ENCODE measurements at places on chromosomes 4 and X. TPM values are rescaled to one million over a fixed set of nuclear protein-coding genes. Genes with fewer than 3 reads are reported as not detected.

DNA sequence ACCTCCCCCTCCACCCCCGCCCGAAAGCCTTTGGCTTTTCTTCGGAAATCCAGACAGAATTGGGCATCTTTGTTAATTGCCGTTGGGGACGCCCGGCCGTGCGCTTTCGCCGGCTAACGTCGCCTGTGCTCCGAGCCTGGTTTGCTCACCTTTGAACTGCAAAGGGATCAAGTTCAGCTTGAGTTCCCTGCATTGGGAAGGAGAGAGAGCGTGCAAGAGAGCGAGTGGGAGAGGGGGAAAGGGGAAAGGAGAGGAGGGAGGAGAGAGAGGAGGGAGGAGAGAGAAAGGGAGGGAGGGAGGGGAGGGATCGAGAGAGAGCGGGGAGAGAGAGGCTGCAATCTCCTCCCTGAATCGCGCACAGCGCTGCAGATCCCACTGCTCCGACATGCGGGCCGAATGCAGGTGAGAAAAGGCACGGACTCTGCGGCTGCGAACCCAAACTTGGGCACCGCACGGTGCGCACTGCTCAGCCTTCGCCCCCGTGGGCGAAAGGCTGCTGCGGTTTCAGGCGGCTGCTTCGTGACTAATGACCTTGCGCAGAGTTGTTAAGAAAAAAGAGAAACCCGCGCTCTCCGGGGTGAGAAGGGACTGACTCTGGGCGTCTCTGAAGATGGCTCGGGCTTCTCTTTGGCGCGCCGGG, at the start of gene PCDH7:
Gene PCDH7, plus strand, starts transcription at position 349 of the 640 bp plus-strand sequence. CDS start 1,054 bp downstream, outside the sequence.
- H3K4me1 ChIP-seq: no peaks in the 10 kb centered on the region
- H3K27me3 ChIP-seq: no peaks in the 10 kb centered on the region
- H3K27ac ChIP-seq: peak within 1 kb of the TSS; percentile 62
- H3K4me3 ChIP-seq: peak within 1 kb of the TSS; percentile 36

GRCh38 chr4:184262901-184263300, 45.2 kb upstream of the ENPP6 start:
- no peak for DNase-seq
- no peaks in the 10 kb centered on the region for H3K27me3 ChIP-seq
- H3K4me3 ChIP-seq: no peak overlapping the region

DNA sequence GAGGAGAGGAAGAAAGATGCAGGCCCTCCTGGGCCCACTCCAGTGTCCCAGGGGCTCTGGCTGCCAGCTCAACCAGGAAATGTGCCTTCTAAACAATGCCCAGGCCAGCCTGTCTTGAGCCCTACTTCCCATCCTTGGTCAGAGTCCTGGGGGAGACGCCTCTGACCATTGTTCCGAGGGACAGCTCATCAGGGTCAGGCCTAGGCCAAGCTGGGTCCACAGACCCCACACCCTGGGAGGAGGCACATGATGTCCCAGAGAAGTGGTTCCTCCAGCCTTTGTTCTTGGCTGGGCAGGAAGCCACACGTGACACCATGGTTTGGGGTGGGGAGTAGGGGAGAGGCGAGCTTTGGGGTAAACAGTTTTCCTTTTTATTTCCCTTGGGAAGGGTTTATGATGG, 102.5 kb downstream of the EFNB1 start:
- H3K27ac ChIP-seq: no peak overlapping the region
- DNase-seq: no peak
- no peaks in the 10 kb centered on the region for H3K4me1 ChIP-seq
- no peaks in the 10 kb centered on the region for H3K36me3 ChIP-seq
- H3K27me3 ChIP-seq: no peaks in the 10 kb centered on the region
- H3K4me3 ChIP-seq: no peak overlapping the region

GRCh38 chr4:68597482-68597881, 21.4 kb upstream of the UGT2B17 start:
- H3K4me1 ChIP-seq: no peaks in the 10 kb centered on the region
- DNase-seq: no peak
- peak overlapping the region; percentile 61 for H3K27ac ChIP-seq
- no peak overlapping the region for H3K4me3 ChIP-seq
- H3K27me3 ChIP-seq: no peaks in the 10 kb centered on the region

The PPP2R2C gene
- total RNA-seq: not detected

The BTC gene
- 0.69 TPM for total RNA-seq

GRCh38 chr4:25450491-25450901, 73.4 kb downstream of the ANAPC4 start:
- no peaks in the 10 kb centered on the region for H3K27me3 ChIP-seq
- no peak overlapping the region for H3K4me3 ChIP-seq
- no peaks in the 10 kb centered on the region for H3K36me3 ChIP-seq
- no peak overlapping the region for H3K27ac ChIP-seq

- DNase-seq: no peak
- H3K27ac ChIP-seq: no peak overlapping the region
- H3K36me3 ChIP-seq: no peaks in the 10 kb centered on the region
- H3K4me1 ChIP-seq: no peaks in the 10 kb centered on the region
Observed at GRCh38 chr4:143586080-143586479, 72.6 kb downstream of the SMARCA5 start.

DNA sequence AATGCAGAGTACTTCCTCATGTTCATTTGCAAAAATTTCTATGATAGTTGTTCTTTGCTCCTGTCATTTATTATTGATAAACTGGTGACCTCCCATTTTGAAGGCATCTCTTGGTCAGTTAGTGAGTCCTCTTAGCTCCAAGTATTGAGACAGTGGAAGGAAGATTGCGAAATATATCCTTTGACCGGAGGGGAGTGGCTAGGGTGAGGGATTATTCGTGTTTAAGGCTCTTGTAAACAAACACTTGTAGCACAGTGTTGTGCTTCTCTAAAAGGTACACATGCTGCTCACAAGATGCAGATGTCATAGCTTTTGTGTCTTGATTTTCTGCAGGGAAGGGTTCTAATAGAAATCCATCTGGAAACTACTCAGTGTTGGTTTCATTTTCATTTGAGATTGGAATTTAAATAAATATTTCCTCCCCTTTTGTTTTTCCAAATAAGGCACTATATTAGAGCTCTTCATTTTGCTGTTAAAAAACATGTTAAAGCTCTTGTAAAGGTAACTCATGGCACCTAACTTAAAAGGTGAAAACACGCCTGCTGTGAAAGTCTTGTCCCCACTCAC, 21.8 kb downstream of the TXLNG start:
- no peak overlapping the region for H3K4me3 ChIP-seq
- DNase-seq: no peak
- H3K4me1 ChIP-seq: peaks cover 15% of the 10 kb centered on the region
- H3K36me3 ChIP-seq: no peaks in the 10 kb centered on the region
- peak overlapping the region; percentile 33 for H3K27ac ChIP-seq
- no peaks in the 10 kb centered on the region for H3K27me3 ChIP-seq

DNA sequence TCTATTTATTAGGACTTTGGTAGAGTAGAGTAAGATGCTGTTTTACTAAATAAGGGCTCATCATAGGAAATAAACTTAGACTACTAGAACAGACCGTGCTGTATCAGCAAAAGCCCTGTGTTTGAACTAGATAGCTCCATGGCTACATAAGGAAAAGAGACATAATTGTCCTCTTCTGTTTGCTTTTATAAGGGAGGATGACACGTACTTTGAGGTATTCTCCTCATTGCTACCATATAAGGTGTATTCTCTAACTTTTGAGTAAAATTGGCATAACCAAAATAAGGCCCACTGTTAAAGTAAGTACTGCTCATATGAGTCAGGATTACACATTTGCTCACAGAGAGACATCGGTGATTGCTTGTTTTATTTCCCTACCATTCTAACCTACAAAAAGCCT, 64.3 kb downstream of the PDLIM5 start:
- H3K27ac ChIP-seq: no peak overlapping the region
- H3K27me3 ChIP-seq: no peaks in the 10 kb centered on the region
- DNase-seq: no peak

DNA sequence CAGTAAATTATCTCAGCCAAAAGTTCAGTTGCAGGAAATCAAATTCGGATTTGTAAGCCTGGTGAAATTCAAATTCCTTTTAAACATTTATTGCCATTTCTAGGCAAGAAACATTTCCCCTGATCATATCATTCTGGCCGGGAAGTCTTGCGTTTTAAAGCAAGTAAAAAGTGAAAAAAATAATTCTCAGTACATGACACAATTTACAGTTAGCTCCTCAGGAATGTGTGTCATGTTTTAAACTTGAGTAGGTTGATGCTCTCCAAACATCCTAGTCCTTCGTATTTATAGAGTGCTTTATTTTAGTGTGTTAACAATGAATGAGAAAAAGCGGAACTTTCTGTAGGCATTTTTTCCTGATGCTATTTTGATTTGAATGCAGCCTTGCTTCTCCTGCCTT, 158.3 kb upstream of the SCML1 start:
- H3K4me1 ChIP-seq: no peaks in the 10 kb centered on the region
- no peaks in the 10 kb centered on the region for H3K27me3 ChIP-seq
- no peaks in the 10 kb centered on the region for H3K36me3 ChIP-seq
- no peak for DNase-seq
- H3K27ac ChIP-seq: no peak overlapping the region

DNA sequence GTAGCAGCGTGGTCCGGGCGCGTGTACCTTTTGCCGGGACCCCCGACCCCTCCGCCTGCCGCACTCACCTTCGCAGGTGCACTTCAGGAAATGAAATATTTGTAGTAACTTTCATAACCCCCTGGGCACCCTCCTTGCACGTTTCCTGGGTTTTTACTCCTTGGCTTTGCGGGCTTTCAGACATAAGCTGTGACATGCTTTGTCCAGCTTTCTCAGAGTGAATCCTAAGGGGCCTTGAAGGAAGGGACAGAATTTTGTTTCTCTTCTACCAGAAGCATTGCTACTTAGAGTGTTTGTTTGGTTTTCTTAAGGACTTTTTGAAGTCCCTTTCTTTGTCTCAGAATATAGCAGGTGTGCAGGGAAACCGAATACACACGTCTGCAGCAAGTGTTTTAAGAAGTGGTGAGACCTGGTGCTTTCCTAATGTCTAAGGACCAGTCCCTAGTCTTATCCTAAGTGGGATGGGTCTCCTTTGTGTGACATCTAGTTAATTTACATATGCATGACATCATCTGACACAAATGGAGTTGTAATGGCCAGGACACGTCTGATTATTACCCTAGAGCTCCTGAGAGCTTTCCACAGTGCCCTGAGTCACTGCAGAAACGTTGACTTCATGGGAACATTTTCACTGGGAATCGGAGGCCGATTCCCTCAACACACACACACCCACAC, 1.3 kb downstream of the FAM149A start:
- no peak overlapping the region for H3K27ac ChIP-seq
- peak overlapping the region; percentile 58 for H3K4me3 ChIP-seq
- H3K27me3 ChIP-seq: no peaks in the 10 kb centered on the region
- H3K4me1 ChIP-seq: no peaks in the 10 kb centered on the region

- H3K36me3 ChIP-seq: no peaks in the 10 kb centered on the region
- no peak overlapping the region for H3K27ac ChIP-seq
- no peak for DNase-seq
Observed at GRCh38 chrX:82961129-82961528, 547.0 kb upstream of the POU3F4 start.

The ZNF141 gene
- 8.9 TPM for total RNA-seq

GRCh38 chr4:138659812-138660316, 355.7 kb upstream of the NOCT start:
- no peak for DNase-seq
- H3K27ac ChIP-seq: no peak overlapping the region
- H3K36me3 ChIP-seq: no peaks in the 10 kb centered on the region
- no peaks in the 10 kb centered on the region for H3K27me3 ChIP-seq

- DNase-seq: no peak
- no peaks in the 10 kb centered on the region for H3K27me3 ChIP-seq
- H3K36me3 ChIP-seq: no peaks in the 10 kb centered on the region
- H3K4me1 ChIP-seq: no peaks in the 10 kb centered on the region
Observed at GRCh38 chr4:183244019-183244418, 76.1 kb downstream of the CLDN22 start.

- H3K27me3 ChIP-seq: no peaks in the 10 kb centered on the region
- H3K36me3 ChIP-seq: no peaks in the 10 kb centered on the region
- no peak overlapping the region for H3K4me3 ChIP-seq
- H3K27ac ChIP-seq: no peak overlapping the region
- no peak for DNase-seq
- no peaks in the 10 kb centered on the region for H3K4me1 ChIP-seq
Observed at GRCh38 chr4:186669159-186669731, 54.4 kb downstream of the FAT1 start.

The TLR8 gene
- 1.0 TPM for total RNA-seq

DNA sequence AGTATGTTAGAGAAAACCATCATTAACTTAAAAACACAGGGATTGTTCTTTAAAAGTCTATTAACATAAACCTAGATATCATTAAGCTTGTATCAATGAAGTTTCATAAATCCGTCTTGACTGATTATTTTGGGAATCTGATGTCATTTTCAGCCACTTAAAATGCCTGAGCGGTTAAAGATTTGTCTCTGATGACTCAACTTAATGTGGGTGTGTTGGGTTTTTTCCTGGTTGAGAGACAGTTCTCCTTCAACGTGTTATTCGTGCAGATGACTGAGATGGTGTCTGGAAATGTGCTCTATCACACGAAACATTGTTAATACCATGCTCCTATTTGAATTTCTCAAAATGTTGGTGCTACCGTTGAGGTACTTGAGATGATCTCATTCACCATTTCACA, 227.3 kb upstream of the TENM3 start:
- H3K36me3 ChIP-seq: no peaks in the 10 kb centered on the region
- H3K4me3 ChIP-seq: no peak overlapping the region
- DNase-seq: no peak
- no peaks in the 10 kb centered on the region for H3K27me3 ChIP-seq
- no peak overlapping the region for H3K27ac ChIP-seq

DNA sequence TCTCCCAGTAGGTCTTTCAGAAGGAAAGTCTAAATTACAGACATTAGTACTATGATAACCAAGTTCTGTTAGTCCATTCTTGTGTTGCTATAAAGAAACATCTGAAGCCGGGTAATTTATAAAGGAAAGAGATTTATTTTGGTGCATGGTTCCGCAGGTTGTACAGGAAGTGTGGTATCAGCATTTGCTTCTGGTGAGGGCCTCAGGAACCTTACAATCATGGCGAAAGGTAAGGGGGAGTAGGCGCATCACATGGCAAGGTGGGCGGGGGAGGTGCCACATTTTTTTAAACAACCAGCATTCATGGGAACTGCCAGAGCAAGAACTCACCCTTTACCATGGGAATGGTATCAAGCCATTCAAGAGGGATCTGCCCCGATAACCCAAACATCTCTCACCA, 26.2 kb upstream of the USP46 start:
- no peaks in the 10 kb centered on the region for H3K4me1 ChIP-seq
- no peak overlapping the region for H3K27ac ChIP-seq
- no peak overlapping the region for H3K4me3 ChIP-seq
- H3K36me3 ChIP-seq: no peaks in the 10 kb centered on the region
- no peaks in the 10 kb centered on the region for H3K27me3 ChIP-seq

- no peak for DNase-seq
- H3K36me3 ChIP-seq: no peaks in the 10 kb centered on the region
- no peak overlapping the region for H3K27ac ChIP-seq
- H3K4me3 ChIP-seq: no peak overlapping the region
Observed at GRCh38 chrX:150005027-150005426, 66.7 kb upstream of the EOLA2 start.

The PNMA6A gene
- 4.3 TPM for total RNA-seq

- DNase-seq: no peak
- no peaks in the 10 kb centered on the region for H3K4me1 ChIP-seq
- H3K36me3 ChIP-seq: no peaks in the 10 kb centered on the region
- no peak overlapping the region for H3K4me3 ChIP-seq
Observed at GRCh38 chrX:151019856-151020255, 36.7 kb downstream of the HMGB3 start.

- no peaks in the 10 kb centered on the region for H3K4me1 ChIP-seq
- no peak overlapping the region for H3K27ac ChIP-seq
- no peak for DNase-seq
- no peak overlapping the region for H3K4me3 ChIP-seq
- H3K36me3 ChIP-seq: no peaks in the 10 kb centered on the region
Observed at GRCh38 chrX:40550066-40550465, 30.7 kb upstream of the ATP6AP2 start.

The MAGEB10 gene
- total RNA-seq: not detected

Data from right lobe of liver (tissue), 6 donors.